CD8-positive, alpha-beta memory T cell (primary cell): ENCODE measurements at places on chromosomes 16 and 17.
A peak's percentile ranks its signal among the peaks of the same experiment; 100 is the strongest.

- no peak for DNase-seq
Measured at GRCh38 chr17:74160656-74161502, 42.6 kb upstream of the RPL38 start.

GRCh38 chr16:87487361-87487924, 5.4 kb downstream of the ZCCHC14 start:
- DNase-seq, result no peak

DNA sequence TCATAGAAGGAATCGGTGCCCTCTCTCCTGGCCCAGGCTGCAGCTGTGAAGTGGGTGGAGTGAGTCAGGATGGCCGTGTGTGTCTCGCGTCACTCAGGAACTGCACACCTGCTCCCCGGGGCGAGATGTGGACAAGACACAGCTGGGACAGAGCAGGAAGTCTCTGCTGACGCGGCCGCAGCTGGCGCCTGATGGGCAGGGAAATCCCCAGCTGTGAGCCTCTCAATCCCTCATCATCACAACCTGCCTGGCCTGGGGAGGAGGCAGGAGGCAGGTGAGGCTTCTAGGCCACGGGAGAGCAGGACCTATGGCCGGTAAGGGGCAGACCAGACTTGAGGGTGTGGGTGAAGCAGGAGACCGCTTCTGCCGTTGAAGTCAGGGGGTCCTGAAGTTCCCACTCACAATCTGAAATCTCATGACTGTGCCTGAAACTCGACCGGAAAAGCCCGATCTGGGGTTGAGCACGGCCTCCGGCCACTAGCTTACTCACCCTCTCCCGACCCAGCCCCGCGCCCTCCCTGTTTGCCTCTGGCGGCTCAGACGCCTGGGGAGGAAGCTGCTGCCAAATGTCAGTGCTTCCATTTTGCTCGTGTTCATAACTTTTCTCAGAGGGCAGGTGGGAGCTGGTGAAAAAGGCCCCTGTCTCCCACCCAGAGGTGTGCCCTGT, 1.1 kb upstream of the TRPV3 start:
- peak; percentile 65 for DNase-seq

- DNase-seq, result peak; percentile 13
Measured at GRCh38 chr17:66855204-66855603, 20.3 kb downstream of the CACNG5 start.

GRCh38 chr17:61469474-61469873, 17.3 kb downstream of the TBX4 start:
- no peak for DNase-seq

- DNase-seq, result no peak
Measured at GRCh38 chr17:47848198-47848513, 2.8 kb downstream of the SP6 start.
